ENCODE measurements at places on chromosomes 5 and 9.

GRCh38 chr9:68964102-68964541, 49.8 kb downstream of the PRKACG start:
- no peak for DNase-seq

DNA sequence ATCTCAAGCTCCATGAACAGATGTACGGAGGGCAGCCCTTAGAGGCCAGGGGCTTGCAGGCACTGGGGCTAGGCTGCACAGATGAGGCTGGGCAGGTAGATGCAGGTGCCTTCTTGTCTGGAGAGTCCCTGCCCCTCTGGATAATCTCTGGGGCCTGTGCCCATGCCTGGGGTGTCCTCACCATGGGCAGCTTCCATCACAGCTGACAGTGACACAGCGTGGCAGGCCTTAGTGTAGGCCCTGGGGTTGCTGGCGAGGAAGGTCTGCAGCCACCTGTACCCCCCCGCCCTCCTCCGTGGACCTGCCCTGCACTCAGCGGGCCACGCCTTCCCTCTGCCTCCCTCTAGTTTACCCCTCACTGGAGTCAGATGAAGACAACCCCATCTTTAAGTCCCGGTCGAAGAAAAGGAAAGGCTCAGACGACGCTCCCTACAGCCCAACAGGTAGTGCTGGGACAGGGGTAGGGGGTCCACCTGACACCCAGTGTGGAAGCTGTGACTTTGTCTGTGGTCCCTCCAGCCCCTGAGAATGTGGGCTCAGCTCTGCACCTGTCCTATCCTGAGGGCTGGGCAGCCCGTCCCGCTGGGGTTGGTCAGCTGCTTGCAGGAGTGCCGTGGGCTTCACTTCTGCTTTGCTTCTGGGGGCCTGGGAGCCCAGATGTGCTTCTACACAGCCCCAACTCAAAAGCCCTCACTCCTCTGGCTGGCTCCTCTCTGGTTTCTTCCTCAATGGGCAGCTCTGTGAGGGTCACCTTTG, 98.4 kb downstream of the PHF2 start:
- no peak for DNase-seq

- no peak for DNase-seq
Observed at GRCh38 chr9:4301296-4301695, 1.4 kb upstream of the GLIS3 start.

DNA sequence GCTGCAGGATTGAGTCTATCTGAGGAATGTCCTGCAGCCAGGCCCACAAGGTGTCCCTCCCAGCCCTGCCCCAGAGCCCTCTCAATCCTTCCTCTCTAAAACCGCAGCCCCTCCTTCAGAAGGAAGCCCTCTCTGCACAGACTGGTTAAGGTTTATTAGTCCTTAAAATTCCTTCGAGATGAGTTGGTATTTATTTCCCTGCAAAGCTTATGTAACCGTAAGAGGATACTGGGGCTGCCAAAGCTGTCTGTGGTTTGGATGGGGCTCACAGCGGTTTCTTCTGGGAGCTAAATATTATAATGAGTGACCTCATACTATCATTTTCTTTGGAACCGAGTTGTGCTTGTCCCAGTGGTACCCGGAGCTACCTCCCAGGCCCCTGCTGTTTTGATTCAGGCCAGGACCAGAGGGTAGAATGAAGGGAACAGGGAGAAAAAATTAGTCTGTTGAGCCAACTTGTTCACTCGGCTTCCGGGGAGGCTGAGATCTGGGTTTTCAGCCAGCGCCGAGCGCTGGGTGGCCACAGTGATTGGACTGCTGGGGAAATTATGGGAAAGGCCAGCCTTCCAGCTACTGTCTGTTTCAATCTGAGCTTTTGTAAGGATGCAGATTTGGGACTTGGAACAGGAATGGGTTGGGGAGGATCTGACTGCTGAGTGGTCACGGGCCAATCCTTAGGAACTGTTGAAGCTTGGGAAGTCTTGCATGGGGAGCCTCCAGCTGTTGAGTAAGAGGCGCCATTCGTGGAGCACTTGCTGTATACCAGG, 107.5 kb downstream of the NDFIP1 start:
- no peak for DNase-seq

- DNase-seq: no peak
Observed at GRCh38 chr9:13705918-13706317, 426.4 kb upstream of the MPDZ start.

DNA sequence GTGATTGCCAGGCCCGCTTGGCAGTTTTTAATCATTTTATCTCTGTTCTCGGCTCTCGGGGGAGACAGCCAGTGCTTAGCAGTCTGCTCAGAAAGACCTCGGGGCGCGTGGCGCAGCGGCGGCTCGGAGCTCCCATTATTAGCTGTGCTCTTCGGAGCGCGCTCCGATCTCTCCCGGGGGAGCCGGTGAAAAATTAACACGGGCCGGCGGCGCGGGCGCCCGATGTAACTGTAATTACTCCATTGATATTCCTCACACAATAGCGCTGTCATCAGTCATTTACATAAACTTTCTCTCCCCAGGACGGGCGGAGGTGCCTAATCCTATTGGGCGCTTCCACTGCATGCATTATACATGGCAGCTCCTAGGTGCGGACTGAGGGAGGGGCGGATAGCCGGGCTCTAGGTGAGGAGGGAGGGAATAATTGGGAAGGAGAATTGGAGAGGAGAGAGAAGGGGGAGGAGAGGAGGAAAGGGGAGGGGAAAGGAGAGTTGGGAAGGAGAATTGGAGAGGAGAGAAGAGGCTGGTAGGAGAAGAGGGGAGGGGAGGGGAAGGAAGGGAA, 24.9 kb downstream of the LMX1B start:
- no peak for DNase-seq

- DNase-seq: no peak
Observed at GRCh38 chr5:100664140-100664539, 129.0 kb downstream of the FAM174A start.

DNA sequence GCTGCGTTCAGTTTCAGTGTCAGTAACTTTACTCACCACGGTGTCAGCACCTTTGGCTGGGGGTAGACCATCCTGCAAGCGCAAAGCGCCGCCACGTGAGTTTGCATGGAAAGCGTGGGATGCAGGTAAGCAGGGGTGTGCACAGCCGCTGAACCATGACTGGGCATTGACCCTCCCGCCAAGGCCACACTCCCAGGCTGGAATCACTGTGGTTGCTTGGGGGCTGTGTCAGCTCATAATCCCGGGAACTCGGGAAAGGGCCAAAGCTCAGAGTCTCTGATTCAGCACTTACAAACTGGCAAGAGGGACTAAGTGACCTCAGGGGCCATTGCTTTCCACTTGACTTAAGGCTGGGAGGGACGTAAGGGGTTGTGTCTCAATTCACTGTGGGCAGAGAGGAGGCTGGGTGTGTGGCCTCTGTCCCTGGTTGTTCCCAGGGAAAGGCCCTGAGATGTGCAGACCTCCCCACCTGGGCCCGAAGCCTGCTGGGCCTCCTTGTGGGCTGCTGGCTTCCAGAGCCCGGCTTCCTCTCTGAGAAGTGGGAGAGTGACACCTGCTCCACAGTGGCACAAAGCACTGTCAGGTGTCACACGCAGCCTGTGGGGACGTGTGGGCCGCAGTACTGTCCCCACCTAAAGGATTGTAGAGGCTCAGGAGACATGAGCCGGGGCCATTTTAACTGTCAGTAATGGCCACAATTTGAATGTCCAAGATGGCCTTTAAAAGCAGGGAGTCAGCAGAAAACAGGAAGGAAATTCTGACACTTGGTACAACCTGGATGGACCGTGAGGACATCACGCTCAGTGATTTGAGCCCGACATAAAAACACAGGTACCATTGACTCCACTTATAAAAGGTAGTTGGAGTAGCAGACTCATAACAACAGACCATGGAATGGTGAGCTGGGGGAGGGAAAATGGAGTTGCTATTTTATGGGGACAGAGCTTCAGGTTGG, 16.7 kb downstream of the ABO start:
- DNase-seq: no peak

DNA sequence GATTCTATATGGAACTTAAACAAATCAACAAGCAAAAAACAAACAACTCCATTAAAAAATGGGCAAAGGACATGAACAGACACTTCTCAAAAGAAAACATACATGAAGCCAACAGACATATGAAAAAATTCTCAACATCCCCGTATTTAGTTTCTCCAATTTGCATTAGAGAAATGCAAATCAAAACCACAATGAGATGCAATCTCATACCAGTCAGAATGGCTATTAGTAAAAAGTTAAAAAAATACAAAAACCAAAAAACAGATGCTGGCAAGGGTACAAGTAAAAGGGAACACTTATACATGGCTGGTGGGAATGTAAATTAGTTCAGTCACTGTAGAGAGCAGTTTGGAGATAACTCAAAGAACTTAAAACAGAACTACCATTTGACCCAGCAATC, 342.1 kb upstream of the NUDT12 start:
- no peak for DNase-seq

- DNase-seq: no peak
Observed at GRCh38 chr5:83036991-83037575, 40.1 kb downstream of the TMEM167A start.

- DNase-seq: no peak
Observed at GRCh38 chr5:124156415-124156996, 589.9 kb downstream of the ZNF608 start.

DNA sequence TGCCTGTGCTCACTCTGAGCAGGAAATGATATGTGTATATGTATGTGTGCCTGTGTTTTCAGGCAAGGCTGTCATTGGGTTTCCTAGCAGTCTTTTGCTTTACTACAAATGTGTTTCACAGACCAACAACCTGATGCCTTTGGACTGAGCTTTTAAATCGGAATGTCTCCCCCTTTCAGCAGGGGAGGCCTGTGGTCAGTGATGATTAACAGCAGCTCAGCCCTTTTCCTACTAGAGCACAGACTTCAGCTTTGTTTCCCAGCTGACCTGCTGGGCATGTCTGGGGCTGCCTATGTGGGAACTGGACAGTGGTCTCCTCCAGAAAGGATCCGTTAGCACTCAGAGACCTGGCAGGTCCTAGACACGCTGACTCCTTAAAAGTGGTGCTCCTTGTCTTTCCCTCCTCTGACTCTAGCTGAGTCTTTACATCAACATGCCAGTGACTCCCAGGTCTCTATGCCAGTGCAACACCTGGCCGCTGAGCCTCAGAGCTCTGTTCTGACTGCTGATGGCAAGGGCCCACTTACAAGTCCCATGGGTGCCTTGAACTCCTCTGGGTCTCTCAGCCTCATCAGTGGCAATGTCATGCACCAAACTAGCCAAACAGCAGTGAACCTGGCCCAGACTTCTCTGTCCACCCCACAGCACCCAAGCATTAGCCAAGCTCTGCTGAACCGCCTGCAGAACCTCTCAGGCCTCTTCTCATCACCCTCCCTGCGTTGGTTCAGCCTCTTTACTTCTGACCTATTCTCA, 7.7 kb downstream of the MACROH2A1 start:
- no peak for DNase-seq

DNA sequence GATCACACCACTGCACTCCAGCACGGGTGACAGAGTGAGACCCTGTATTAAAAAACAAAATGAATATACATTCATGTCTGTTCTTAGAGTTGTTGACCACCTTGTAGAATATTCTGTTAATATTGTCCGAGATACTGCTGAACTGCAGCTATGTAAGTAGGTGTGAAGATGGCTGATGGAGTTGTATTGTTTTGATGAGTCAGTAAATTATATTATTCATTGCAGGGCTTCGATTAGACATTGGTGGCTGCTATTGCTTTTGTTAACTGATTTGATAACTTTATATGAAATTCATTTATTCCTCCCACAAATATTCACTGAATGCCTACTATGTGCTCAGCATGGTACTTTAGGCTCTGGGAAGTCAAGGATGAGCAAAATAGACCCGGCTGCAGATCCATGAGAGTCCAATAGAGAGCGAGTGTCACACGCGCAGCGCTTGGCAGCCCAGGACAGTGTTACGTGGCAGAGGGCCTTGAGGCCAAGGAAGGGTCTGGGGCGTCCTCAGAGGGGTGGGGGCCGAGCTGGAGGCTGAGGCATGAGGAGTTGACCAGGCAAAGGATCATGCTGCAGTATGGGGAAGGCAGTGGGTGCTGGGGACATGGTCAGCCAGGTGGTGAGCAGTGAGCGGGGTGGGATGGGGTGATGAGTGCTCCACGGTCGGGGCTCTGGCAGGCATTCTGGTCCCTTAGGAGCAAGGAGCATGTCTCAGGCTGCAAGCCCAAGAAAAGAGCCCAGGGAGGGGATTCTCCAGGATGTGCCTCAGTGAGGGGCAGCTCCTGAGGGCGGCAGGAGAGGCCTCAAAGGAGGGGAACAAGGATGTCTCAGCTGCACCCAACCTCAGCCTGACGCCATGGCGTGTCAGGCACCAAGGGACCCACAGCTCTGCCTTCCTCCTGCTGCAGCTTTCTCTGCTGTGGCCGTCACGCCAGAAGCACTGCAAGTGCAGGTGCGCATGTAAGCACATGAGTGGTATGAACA, 243.5 kb downstream of the GADD45G start:
- no peak for DNase-seq

DNA sequence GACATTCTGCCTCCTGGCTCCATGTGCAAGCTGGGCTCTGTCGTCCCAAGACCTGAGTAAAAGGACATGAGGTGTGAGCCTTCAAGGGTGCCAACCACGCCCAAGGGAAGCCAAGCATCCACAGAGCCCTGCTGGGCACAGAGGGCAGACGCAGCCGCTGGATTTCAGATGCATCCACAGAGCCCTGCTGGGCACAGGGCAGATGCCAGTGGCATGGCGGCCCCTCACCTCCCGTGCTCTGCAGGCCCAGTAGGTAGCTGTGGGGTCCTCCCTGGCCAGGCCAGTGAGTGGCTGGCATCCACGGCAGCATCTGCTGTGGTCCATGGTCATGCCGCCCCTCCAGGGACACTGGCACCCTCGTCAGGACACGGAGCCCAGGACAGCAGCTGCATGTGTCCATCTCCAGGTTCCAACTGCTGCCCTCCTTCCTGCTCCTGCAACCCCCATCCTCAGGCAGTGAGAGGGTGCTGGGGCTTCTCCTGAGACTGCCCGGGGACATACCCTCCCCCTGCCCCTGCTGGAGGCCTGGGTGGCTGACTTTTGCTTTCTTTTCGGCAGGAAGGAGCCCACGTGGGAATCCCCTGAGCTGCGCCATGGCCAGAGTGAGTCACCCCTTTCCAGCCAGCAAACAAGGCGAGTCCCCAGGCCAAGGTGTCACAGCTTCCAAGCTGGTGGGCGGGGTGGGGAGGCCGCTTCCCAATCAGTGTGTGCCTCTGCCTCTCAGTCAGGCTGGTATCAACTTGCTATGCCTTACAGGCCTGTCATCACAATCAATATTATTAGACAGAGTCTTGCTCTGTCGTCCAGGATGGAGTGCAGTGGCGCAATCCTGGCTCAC, 4.0 kb upstream of the TRAF2 start:
- DNase-seq: peak; percentile 91

DNA sequence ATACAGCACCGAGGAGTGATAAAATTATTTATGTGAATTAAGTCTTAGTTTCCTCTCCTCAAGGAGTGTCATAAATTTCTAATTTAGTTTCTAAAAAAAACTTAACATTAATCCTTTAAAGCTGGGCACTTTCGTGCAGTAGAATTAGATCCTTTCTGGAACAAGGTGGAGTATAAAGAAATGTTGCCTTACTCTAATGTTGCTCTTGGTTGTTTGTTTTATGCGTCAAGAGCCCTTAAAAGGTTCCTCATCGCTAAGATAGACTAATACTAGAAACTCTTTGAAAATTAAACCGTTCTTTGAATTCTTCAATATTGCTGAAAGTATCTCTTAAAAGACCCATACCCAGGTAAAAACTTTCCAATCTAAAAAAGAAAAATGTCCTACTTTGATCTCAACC, 83.6 kb upstream of the PLPP1 start:
- no peak for DNase-seq

GRCh38 chr5:67165526-67166459, 30.8 kb downstream of the CD180 start:
- peak; percentile 87 for DNase-seq

- no peak for DNase-seq
Observed at GRCh38 chr5:45385321-45386058, 310.7 kb downstream of the HCN1 start.

- no peak for DNase-seq
Observed at GRCh38 chr5:103254921-103255320, 3.6 kb upstream of the MACIR start.
